GM04504 (cell line): ENCODE measurements at places on chromosomes 16 and 17.

DNA sequence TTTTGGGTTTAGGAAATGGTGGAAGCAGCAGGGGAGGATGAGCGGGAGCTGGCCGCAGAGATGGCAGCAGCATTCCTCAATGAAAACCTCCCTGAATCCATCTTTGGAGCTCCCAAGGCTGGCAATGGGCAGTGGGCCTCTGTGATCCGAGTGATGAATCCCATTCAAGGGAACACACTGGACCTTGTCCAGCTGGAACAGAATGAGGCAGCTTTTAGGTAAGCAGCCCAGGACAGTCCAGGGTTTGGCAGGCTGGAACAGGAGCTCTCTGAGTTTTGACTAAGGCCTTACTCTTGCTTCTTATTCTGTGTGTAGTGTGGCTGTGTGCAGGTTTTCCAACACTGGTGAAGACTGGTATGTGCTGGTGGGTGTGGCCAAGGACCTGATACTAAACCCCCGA is 41.4 kb downstream of the SF3B3 start:
- no peak for DNase-seq

GRCh38 chr17:38727736-38728135 is 2.4 kb upstream of the CISD3 start:
- no peak for DNase-seq

- no peak for DNase-seq
Observed at GRCh38 chr16:47370536-47370935, 90.3 kb downstream of the ITFG1 start.

DNA sequence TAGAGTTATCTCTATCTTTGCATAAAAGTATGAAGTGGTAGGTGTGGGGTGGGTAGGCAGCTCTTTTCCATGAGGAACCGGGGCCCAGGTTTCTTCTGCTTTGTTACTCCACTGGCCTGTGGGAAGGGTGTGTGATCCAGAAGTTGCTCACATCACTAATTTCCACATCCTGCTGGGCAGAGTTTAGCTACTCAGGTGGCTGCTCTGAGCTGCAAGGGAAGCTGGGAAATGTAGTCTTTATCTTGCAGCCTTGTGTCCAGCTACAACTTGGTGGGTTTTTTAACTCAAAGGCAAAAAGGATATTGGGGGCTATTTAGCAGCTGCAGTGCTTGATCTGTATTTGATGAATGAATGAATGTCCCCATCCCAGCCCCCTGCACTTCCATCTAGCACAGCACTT is 335.3 kb downstream of the SNX29 start:
- DNase-seq = no peak

DNA sequence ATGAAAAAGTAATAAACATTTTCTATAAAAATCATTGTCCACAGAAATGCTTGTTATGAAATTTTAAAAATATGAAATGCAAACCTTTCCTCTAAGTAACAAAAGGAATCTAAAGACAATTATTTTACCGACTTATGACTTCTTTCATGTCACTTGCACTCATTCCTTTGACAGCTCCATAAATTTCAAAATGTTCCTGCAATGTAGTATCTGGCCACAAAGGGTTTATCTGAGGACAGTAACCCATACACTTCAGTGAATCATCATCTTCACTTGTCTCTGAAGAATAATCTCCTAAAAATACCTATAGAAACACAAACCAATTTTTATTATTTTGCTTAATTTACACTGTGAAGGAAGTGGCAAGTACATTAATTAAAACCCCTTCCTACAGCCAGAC is 25.6 kb upstream of the ABCA10 start:
- no peak for DNase-seq

GRCh38 chr16:9300252-9300651 is 208.8 kb downstream of the HAPSTR1 start:
- DNase-seq = no peak

GRCh38 chr17:27895123-27895895 is 2.1 kb upstream of the LYRM9 start:
- no peak for DNase-seq
